ENCODE measurements at places on chromosomes 4 and X. TPM values are rescaled to one million over a fixed set of nuclear protein-coding genes. Genes with fewer than 3 reads are reported as not detected.
A peak's percentile ranks its signal among the peaks of the same experiment; 100 is the strongest.

GRCh38 chrX:150736475-150736874 lies 43.3 kb downstream of the MTMR1 start:
- no peak for DNase-seq

DNA sequence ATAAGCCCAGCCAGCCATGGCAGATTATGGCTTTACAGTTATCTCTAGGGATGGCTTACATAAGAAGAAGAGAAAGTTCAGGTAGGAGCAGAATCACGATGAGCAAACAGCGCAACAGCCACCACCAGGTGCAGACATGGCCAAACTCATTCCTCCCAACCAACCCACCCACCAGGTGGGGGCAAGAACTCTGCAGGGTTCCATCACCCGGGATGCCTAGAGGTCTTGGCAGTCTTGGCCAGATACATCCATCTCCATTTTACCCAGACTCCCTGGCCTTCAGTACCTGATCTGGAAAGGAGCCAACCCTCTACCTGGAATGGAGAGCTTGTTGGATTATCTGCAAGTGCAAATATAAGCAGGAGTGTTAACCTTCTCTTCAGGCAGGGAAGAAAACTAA lies 7.5 kb downstream of the TSC22D3 start:
- DNase-seq: no peak

DNA sequence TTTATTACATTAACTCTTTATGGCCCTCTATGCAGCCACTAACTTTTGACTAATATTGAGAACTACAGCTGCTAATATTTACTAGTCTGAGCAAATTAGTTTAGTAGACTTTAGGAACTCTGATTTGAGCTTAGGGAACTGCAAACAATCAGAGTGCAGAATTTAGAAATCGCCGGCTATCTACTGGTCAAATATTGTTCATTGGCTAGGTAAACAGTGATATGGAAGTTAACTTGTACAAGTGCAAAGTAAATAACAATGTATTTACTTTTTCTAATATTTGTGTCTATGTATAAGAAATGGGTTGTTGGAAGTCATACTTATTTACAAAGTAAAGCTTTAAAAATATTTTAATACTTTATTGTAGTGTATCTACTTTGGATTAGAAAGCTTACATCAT lies 279.6 kb downstream of the CFAP299 start:
- DNase-seq: no peak

Gene ENAM
- not detected for total RNA-seq

DNA sequence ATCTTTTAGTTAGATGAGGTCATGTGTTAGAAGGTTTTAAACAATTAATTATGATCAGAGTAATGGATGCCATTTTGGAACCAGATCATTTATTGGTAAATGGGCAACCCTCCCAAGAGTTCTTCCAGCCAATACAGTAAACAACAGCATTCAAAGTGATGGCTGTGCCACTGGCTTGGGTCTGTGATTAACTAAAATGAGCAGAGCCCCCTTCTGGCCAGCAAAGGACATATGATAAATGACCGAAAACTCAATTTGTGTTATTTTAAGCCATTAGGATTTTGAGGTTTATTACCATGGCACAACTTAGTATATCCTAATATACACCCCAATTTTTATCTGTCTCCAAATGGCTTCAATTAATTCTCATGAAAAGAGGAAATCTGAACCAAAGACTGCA lies 90.8 kb upstream of the NPFFR2 start:
- DNase-seq: no peak

Gene HDX
- 9.0 TPM for total RNA-seq

GRCh38 chr4:31175242-31175910 lies 455.2 kb downstream of the PCDH7 start:
- peak; percentile 56 for DNase-seq

Gene IDUA
- total RNA-seq: 16.1 TPM

- DNase-seq: peak; percentile 56
Observed at GRCh38 chr4:38069271-38069760, 109.1 kb downstream of the PTTG2 start.

Gene GYPB
- total RNA-seq: not detected

DNA sequence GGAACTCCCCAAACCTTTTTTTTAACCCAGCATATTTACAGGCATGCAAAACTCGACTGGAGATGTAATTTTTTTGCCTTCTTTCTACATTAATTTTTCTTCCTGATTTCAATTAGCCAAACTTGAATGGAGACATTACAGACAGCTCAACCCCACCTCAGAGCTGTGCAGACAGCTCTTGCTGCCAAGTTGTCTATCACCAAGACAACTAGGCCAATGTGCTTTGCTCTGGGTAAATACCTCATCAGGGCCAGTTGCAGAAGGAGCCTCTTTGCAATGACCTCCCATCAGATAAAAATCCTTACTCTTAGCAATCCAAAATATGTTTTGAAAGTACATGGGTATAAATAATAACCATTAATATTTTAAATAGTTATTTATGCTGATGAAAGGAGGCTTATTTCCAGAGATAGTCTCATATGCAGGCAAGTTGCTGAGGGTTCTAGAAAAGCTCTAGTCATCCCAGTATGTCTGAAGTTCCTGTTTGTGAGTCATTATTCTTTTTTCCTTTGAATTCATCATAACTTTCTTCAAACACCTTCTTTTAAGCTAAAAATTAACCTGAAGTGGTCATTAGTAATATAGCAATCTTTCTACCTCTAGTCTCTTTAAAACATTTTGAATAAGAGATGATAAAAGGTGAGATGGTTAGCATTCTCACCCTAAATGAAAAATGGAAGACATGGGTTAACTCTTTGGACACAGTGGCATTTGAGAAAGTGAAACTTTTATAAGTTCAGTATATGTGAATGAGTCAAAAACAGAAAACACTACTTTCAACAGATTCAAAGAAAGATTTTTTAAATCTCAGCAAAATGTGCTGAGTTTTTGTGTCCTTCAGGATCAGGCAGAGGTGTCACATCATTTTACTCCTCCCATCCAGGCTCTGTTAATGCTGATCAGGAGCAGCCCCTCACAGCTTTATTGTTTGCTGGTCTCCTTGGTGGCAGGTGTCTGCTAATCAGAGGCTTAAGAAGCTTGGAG lies 475.5 kb upstream of the FGF16 start:
- no peak for DNase-seq

GRCh38 chrX:9482837-9483236 lies 18.0 kb downstream of the TBL1X start:
- DNase-seq: no peak

Gene CXCL6
- not detected for total RNA-seq

DNA sequence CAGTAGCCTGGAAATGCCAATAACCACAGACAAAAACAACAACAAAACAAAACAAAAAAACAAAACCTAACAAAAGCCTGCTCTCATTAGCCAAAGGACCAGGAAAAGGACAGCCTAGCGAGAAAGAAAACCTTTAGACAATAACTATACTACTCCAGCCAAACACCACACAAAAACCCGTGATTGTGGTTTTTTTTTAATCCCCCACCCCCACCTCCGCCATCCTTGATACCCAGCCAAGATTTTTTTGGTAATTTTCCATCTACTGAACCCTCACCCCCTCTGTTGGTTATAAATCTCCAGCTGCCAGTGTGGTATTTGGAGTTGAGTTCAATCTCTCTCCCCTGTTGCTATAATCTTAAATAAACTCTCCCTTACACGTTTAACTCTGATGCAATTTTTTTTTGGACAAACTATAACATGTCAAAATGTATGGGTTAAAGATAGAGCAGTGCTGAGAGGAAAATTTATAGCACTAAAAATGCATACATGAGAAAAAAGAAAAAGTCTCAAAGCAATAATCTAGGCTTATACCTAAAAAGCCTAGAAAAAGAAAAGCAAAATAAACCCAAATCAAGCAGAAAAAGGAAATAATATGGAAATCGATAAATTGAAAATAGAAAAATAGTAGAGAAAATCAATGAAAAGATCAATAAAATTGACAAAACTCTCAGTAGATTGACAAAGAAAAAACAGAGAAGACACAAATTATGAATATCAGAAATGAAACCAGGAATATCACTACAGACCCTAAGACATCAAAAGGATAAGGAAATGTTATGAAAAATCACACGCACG lies 83.7 kb downstream of the NAT8L start:
- DNase-seq: no peak

Gene CENPC
- total RNA-seq: 7.2 TPM

- peak; percentile 13 for DNase-seq
Observed at GRCh38 chr4:68451246-68452211, 4.3 kb downstream of the TMPRSS11E start.

- DNase-seq: peak; percentile 25
Observed at GRCh38 chr4:99300934-99301333, 10.1 kb upstream of the ADH1A start.

Gene SPANXB1
- total RNA-seq: 5.3 TPM

GRCh38 chrX:129781134-129781672 lies 1.5 kb downstream of the SASH3 start:
- DNase-seq: no peak

DNA sequence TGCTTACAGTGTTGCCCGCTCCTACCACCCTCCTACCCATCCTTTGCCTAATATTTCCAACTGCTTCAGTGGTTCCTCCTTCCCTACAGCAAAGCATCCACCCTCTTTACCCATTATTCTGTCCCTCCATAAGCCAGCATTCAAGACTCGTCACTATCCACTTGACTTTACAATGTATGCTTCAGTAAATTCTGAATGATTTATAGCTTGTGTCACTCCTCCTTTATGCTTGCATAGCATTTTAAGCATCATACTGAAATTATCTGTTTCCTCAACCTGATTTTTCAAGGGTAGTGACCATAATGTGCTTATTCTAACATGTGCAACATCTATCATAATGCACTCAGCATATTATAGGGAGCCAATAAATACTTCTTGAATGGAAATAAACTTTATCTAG lies 365.5 kb downstream of the RAB28 start:
- no peak for DNase-seq

DNA sequence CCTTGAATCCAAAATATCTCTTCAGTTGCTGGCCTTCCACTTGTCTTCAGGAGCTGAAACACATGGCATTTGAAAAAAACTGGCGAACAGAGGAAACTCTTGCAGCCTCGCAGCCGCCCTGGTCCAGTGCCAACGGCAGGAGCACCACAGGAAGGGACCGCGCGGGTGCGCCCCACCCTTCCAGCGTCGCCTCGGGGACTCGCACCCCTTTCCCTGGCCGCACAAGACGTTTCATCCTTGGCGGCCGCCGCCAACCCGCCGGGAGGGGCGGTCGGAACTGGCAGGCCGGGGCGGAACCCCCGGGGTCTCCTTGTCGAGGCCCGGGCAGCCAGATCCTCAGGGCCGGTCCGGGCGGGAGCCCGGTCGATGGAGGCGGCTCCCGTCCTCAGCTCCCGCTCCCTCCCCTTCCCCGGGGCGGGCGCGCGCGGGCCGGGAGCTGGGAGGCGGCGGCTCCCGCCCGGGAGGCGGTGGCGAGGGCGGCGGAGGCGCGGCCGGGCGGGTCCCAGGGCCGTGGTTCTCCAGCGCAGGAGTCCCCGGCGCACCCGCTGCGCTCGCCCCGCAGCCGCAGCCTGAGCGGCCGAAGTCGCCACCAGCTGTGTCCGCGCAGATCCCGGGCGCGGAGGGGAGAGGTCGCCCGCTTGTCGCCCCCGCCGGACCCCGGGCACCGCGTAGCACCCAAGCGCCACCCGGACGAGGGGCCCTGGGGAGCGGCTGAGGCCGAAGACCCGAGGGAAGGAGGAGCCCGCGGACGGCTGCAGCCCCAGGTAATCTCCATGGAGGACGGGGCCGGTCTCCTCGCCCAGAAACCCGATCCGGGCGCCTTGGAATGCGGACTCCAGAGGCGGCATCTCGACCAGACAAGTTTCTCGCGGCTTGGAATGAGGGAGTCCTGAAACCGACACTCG lies 886 bp upstream of the NDST3 start:
- DNase-seq: peak; percentile 35

DNA sequence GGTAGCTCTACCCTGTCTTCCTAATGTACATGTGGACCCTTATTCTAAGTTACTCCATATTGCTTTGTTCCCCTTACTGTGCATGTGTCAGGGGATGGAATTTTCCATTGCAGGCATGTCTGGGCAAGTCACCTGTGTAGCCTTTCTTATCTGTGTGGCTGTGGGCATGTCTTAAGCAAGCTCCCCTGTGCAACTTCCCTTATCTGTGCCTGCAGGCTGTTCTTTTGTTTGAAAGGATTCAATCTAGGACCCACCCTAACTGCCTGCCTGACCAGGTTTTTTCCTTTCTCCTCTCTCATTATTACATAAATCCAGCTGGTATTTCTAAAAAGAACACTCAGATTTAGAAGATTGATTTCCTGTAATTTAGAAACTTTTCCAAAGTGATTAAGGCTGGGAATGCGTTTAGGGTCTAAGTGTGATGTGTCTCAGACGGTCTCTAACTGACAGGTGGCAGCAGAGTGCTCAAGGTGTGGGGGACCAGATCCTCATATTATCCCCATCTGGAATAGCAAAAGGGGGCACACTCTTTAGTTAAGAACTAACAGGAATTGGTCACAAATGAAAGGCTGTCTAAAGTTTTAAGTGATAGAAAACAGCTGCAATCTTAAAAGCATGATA lies 198.9 kb upstream of the PPP1R2C start:
- DNase-seq: no peak

Gene IL3RA
- not detected for total RNA-seq

- peak; percentile 8 for DNase-seq
Observed at GRCh38 chr4:33924811-33925210, 2319.5 kb downstream of the ARAP2 start.

- no peak for DNase-seq
Observed at GRCh38 chr4:35939751-35940150, 304.6 kb downstream of the ARAP2 start.

GRCh38 chr4:137310593-137311490 lies 221.5 kb downstream of the PCDH18 start:
- peak; percentile 61 for DNase-seq

DNA sequence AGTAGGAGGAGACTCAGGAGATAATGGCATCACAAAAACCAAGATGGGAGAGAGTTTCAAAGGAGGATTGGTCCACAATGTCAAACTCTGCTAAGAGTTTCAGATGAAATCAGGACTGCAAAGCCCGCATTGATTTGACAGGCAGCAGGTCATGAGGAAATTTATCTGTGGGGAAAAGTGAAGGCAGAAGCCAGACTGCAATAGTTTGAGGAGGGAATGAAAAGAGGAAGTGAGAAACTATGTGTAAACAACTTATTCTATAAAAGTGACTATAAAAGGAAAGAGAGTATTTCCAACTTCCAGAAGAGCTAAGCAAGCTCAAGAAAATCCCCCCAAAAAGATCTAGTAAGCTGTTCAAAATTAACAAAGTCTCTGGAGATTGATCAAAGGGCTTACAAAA lies 66.3 kb upstream of the DGKK start:
- DNase-seq: no peak

GRCh38 chr4:102447413-102447812 lies 53.7 kb upstream of the NFKB1 start:
- DNase-seq: no peak

GRCh38 chrX:143635915-143636314 lies at the start of gene SLITRK4:
TSS of gene SLITRK4 (minus strand) at chrX:143636101. CDS start at chrX:143631108, 4,993 bp downstream.
- DNase-seq: no peak

Gene CXCL3
- not detected for total RNA-seq

DNA sequence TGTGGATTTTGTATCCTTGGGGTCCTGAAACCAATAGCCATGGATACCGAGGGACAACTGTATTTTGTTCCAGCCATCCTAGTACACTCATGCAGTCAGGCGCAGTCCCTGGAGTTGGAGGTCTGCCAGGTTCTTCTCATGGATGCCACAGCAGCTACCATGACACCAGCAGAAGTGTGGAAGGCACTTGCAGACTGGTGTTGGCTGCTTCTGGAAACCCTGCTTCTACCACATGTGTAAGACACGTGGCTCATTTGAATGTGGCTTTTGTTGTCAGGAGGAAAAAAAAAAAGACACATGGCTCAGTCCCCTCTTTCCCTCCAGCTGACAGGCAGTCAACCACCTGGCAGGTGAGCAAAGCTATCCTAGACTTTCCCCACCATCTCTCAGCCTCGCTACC lies 19.4 kb downstream of the DRD5 start:
- DNase-seq: no peak
